ENCODE measurements at places on chromosomes 11 and 22.

- DNase-seq = no peak
Observed at GRCh38 chr22:49979587-49980264, 19.2 kb downstream of the PIM3 start.

GRCh38 chr22:42368379-42369249 is 63.6 kb downstream of the NFAM1 start:
- DNase-seq = no peak

- DNase-seq = no peak
Observed at GRCh38 chr11:76706667-76707066, 36.1 kb upstream of the LRRC32 start.

DNA sequence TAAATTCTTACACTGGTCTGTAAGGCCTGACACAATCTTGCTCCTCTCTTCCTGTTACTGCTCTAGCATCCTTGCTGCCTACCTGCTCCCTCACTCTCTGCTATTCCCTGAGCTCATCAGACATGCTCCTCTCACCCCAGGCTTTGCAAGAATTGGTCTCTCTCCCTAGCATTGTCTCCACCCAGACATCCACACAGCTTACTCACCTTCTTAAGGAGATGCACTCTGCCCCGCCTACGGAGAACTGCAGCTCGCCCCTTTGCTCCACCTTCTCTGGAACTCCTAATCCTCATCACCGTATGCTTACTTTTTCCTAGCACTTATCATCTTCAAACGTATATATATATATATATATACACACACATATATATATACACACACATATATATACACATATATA is 23.3 kb upstream of the TMPRSS5 start:
- no peak for DNase-seq

GRCh38 chr11:107704451-107704850 is 7.4 kb downstream of the SLN start:
- no peak for DNase-seq

GRCh38 chr11:119957951-119958350 is 180.0 kb downstream of the TRIM29 start:
- DNase-seq = no peak

GRCh38 chr11:47186700-47187695 is 764 bp upstream of the PACSIN3 start:
- DNase-seq = no peak

DNA sequence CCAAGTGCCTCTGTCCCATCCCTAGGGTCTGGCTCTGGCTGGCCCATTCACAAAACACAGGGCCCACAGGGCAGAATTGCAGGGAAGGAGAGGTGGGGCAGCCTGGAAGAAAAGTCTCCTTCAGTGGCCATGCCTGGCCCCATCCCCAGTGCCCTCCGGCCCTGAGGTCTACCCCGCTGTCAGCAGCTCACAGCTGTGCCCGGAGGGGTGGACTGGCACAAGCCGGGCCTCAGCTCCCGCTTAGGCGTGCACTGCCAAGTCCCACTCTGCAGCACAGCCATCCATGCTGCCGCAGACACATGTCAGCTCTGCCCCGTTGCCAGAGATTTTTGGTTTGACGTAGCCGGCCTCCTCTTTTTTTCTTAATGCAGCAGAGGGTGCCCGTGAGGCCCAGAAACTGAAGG is 3.9 kb upstream of the SCN2B start:
- DNase-seq = peak; percentile 45

GRCh38 chr11:78954696-78955095 is 380.0 kb upstream of the NARS2 start:
- DNase-seq = no peak

DNA sequence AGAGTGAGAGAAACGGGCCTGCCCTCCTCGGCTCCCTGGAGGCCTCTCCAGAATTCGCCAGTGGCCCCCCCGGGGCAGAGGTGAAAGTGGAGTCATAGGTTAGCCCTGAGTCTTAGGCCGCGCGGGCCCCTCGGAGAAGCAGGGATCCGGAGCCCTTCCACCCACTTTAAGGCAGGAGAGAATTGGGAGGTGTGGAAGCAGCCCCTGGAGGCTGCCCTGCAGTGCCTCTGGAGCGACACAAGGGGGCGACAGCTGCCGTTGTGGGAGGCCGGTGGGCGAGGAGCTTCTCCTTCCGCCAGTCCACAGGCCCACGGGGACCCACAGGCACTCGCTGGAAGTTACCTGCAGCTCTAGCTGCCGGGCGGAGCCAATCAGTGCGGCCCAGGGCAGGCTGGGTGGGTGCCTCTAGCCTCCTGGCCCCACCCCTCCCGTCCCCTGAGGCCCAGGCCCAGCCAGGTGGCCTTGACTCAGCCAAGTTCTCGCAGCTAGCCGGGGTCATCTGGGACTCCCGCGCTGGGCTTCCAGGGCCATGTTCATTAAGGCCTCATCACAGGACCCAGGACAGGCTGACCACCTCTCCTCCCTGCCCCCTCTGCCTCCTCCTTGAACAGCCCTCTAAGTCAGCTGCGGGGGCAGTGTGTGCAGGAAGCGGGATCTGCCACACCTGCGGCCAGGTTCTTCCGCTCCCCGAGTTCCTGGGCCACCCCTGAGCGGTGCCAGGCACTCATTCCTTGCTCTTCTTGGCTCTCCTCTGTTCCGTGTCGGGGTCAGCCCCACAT is 5.0 kb downstream of the DGKZ start:
- no peak for DNase-seq

- no peak for DNase-seq
Observed at GRCh38 chr22:27197618-27198017, 540.2 kb downstream of the MIAT start.

GRCh38 chr22:27799015-27799826 is 2.3 kb downstream of the MN1 start:
- no peak for DNase-seq

GRCh38 chr11:22263613-22264012 is 70.7 kb downstream of the ANO5 start:
- DNase-seq = no peak

- no peak for DNase-seq
Observed at GRCh38 chr11:1224491-1225385, 1.9 kb downstream of the MUC5B start.

DNA sequence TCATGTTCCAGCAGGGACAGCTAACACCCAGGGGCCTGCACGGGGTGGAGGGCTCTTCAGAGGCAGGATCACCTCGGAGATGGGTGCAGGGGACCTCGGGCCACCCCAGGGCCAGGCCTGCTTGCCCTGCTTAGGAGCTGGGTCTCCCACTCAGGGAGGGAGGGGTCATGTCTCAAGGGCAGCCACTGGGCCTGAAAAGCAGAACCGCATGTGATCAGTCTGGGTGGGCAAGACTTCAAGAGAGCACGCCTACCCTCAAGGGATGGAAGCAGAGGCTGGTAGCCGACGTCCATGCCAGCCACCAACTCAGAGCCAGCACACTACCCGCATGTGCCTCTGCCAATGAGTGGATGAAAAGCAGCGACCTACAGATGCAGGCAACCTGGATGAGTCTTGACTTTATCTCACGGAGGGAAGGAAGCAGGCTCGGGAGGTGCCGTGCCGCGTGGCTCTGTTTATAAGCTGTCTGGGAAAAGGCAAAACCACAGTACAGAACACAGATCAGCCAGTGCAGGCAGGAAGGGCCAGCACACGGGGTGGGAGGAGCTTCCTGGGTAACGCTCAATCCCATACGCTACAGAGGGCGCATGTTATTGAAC is 16.0 kb downstream of the TBX1 start:
- no peak for DNase-seq

- no peak for DNase-seq
Observed at GRCh38 chr22:43515902-43516301, 104.1 kb downstream of the MPPED1 start.

GRCh38 chr11:86484795-86485166 is 110.1 kb downstream of the CCDC81 start:
- DNase-seq = no peak

- no peak for DNase-seq
Observed at GRCh38 chr11:12631651-12632050, 42.6 kb upstream of the TEAD1 start.

DNA sequence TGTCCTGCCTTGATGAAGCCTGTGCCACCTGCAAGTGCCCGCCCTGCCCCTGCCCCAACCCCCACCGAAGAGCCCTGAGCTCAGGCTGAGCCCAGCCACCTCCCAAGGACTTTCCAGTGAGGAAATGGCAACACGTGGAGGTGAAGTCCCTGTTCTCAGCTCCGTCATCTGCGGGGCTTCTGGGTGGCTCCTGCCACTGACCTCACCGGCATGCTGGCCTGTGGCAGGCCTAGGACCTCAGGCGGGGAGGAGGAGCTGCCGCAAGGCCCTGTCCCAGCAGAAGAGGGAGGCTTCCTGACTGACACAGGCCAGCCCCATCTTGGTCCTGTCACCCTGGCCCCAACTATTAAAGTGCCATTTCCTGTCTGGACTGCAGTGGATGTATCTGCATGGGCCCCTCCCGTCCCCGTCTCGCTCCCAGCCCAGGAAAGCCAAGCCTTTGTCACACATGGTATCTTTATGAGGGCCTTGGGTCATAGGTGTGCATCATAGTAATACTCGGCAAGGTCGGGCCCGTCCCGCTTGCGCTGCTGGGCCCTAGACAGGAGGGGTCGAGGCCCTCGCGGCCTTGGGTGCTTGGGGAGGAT is 882 bp downstream of the FREY1 start:
- no peak for DNase-seq

DNA sequence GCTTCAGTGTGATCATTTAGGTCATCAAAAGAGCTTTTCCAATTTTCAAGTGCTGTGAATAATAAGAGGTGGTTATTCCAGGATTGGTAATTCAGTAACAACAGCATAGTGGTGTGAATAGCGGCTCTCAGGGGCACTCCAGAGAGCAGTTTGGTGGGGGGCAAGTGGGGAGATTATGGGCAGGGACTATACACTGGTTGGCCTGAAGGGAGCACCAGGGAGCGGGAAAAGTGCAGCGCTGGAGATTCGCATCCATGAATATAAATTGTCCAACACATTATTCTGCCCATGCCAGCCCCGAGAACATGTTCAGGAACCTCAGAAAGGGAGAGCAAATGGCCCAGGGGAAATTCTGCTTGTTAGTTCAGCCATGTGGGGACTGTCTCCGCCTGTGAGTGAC is 37.9 kb downstream of the OR6Q1 start:
- no peak for DNase-seq

DNA sequence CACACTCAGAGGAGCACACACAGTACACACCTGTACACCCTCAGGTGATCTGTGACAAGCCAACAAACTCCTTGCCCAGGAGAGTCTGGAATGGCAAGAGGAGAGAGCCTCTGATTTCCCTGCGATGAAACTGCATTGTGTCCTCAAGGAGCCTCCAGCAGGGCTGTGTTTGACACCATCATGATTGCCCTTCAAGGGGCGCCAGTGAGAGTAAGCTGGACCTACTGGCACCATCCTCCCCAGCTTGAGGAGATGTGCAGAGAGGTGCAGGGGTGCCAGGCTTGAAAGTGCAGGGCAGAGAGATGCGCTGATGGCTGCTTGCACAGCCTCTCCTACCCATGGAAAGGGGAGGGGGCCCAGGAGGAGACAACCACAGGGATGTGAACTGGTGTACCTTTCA is 188.8 kb upstream of the CADM1 start:
- no peak for DNase-seq

DNA sequence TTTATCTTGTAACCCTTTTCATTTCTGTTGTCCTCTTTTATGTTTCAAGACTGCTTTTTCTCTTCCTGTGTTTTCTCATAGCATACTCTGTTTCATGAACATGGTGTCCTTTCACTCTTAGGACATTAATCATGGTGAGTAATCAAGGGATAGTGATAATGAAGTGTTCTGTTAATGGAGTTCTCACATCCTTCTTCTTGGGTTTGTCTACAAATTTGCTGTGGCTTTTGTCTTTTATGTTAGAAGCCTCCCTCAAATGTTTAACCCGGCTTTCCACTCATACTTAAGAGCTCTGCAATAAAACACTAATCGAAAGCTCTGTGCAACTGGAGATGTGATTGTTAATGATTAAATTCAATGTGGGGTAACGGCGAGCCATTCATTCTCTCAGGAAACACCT is 593.6 kb downstream of the NELL1 start:
- DNase-seq = no peak

GRCh38 chr11:46987183-46987582 is 50.6 kb downstream of the CSTPP1 start:
- DNase-seq = no peak

DNA sequence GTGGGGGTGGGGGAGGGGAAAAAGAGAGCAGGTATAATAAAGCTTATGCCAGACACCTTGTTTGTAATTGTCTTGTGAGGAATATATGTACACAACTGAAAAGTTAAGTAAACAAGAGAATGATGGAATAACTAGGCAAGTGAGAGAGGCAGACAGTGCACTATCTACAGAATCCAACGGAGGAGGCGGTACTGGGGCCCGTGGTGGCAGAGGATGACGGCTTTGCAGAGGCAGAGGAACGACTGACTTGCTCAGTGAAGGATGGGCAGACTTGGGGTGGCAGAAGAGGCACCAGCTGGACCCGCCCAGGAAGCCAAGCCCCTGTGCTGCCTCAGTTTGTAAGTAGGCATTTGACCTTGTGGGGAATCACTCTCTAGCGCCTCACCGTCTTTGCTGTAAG is 297.6 kb downstream of the ST3GAL4 start:
- DNase-seq = no peak

DNA sequence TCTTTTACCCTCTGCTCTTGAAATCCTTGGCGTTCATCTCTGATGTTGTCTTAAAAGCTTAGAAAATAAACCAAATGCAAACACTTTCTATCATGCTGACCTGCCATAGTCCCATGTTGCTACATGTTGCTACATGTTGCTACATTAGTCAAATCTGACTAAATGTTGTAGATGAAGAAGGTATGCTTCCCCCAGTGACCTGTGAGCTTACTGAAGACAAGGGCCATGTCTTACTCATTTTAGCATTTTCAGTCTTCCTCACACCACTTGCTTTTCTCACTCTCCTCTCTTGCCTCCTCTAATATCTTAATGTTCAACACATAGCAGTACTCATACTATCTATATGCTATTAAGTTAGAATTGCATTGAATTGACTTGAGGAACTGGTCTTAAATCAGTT is 346.4 kb upstream of the MTNR1B start:
- DNase-seq = no peak

GRCh38 chr11:76615950-76616349 is 54.6 kb downstream of the LRRC32 start:
- no peak for DNase-seq

- no peak for DNase-seq
Observed at GRCh38 chr11:130588471-130588870, 140.0 kb downstream of the ADAMTS15 start.

GRCh38 chr22:20021196-20022181 is 579 bp downstream of the TANGO2 start:
- DNase-seq = no peak

- no peak for DNase-seq
Observed at GRCh38 chr11:33347490-33348125, 90.4 kb downstream of the HIPK3 start.

DNA sequence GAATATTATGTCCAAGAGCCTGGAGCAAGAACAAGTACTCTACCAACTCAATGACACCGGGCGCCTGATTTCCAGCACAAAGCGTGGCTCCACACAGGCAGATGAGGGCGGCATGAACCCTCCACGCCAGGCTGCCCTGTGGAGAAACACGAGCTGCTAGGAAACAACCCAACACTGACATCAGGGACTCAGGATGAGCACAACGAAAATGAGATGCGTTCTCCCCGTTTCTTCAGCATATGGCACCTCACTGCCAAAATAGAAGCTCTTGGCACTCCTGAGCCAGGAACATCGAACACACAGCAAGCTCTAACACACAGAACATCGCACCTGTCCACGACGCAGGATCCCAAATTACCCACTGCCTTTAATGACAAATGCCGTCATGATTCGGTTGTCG is 68.3 kb downstream of the NCAPD3 start:
- no peak for DNase-seq

- no peak for DNase-seq
Observed at GRCh38 chr11:78829146-78829545, 254.5 kb upstream of the NARS2 start.

- no peak for DNase-seq
Observed at GRCh38 chr22:48102581-48102980, 1340.1 kb downstream of the TBC1D22A start.

All from NCI-H2227 treated with DMSO at 0.1 percent for 48 hours (cell line).